ENCODE measurements at places on chromosomes 1 and 21.

DNA sequence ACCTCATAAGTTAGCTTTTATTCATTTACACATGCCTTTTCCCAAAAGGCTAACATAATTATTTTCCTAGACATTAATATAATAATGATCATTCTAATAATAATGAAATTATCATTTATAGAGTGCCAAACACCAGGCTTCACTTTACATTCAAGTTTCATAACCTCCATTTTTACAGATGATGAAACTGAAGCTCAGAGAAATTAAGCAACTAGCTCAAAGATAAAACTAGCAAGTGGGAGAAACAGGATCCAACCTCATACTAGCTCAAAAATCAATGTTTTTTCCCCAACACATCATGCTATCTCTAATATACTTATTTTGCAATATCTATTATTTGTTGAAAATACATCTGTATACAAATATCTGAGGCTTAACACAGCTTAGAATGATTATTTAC, 14.0 kb downstream of the LPGAT1 start:
- DNase-seq: no peak

DNA sequence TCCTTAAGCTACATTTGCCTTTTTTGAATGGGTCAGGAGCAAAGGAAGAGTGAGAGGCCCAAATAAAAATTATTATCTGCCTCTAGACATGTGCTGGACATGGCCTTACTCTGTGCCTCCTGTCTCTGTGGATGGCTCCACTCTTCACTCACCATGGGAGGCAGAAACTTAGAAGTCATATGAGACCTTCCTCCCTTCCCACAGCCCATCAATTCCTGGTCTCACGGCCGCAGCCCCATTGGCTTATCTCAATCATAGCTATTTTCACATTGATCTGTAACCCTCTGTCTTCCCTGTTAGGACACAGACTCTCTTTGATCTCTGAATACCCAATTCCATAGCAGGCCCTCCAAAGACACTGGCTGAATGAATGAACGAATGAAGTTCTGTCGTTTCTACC, 14.2 kb upstream of the ADORA1 start:
- no peak for DNase-seq

- no peak for DNase-seq
Measured at GRCh38 chr1:204842892-204843291, 27.8 kb upstream of the NFASC start.

DNA sequence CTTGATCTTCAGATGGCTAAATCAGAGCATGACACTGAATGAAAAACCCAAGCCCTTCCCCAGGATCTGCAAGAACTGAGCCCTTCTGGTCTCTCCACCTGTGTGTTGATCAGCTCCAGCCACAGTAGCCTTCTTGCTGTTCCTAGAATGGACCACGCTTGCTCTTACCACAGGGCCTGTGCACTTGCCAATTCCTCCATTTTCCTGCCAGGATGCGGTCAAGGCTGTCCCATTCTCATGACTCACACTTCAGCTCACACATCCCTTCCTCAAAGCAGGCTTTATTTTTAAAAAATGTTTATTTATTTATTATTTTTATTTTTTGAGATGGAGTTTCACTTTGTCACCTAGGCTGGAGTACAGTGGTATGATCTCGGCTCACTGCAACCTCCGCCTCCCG, 43.6 kb upstream of the GRHL3 start:
- DNase-seq: peak; percentile 18

DNA sequence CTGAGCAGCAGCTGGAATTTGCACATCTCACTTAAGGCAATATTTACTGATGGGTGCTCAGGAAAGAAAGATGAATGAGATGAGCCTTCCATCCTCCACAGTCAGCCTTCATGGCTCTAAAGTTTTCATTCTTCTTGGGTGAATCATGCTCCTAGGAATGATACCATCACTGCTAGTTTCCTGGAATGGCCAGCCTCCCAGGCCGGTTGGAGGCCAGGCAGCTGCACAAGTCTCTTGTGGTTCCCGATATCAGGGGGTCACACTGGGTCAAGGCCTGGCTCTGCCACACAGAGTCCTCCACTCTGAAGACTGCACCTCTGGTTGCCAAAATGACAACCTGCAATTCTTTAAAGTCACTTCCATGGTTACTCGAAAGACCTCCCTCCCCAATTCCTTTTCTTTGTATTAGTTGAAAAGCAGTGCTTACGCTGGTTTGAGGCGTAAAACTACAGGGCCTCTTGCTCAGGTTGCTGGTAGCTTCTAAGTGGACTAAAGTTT, 46.2 kb upstream of the PALMD start:
- DNase-seq: peak; percentile 91

Data from brain microvascular endothelial cell (primary cell).